ENCODE measurements at places on chromosomes 4 and X. TPM values are rescaled to one million over a fixed set of nuclear protein-coding genes. Genes with fewer than 3 reads are reported as not detected.

TMEM175 gene
- 15.9 TPM for total RNA-seq

GRCh38 chr4:142550965-142551364 lies 295.1 kb downstream of the INPP4B start:
- no peak for DNase-seq
- no peak overlapping the region for H3K27ac ChIP-seq
- no peaks in the 10 kb centered on the region for H3K27me3 ChIP-seq
- peaks cover 5% of the 10 kb centered on the region for H3K4me1 ChIP-seq

ADGRL3 gene
- total RNA-seq, result 9.6 TPM

- H3K27me3 ChIP-seq, result no peaks in the 10 kb centered on the region
- no peaks in the 10 kb centered on the region for H3K4me1 ChIP-seq
- no peaks in the 10 kb centered on the region for H3K36me3 ChIP-seq
- H3K4me3 ChIP-seq, result no peak overlapping the region
- no peak overlapping the region for H3K27ac ChIP-seq
These were observed 69.5 kb downstream of the AR start for GRCh38 chrX:67613366-67613765.

GRCh38 chrX:131792356-131792749 lies 230.7 kb upstream of the STK26 start:
- no peak for DNase-seq
- no peaks in the 10 kb centered on the region for H3K27me3 ChIP-seq
- H3K36me3 ChIP-seq, result peaks cover 84% of the 10 kb centered on the region
- H3K27ac ChIP-seq, result no peak overlapping the region
- H3K4me1 ChIP-seq, result no peaks in the 10 kb centered on the region
- no peak overlapping the region for H3K4me3 ChIP-seq

CT47C1 gene
- not detected for total RNA-seq

Measured in endodermal cell (in vitro differentiated cells).